ENCODE measurements at places on chromosomes 12 and 14.
A peak's percentile ranks its signal among the peaks of the same experiment; 100 is the strongest.

DNA sequence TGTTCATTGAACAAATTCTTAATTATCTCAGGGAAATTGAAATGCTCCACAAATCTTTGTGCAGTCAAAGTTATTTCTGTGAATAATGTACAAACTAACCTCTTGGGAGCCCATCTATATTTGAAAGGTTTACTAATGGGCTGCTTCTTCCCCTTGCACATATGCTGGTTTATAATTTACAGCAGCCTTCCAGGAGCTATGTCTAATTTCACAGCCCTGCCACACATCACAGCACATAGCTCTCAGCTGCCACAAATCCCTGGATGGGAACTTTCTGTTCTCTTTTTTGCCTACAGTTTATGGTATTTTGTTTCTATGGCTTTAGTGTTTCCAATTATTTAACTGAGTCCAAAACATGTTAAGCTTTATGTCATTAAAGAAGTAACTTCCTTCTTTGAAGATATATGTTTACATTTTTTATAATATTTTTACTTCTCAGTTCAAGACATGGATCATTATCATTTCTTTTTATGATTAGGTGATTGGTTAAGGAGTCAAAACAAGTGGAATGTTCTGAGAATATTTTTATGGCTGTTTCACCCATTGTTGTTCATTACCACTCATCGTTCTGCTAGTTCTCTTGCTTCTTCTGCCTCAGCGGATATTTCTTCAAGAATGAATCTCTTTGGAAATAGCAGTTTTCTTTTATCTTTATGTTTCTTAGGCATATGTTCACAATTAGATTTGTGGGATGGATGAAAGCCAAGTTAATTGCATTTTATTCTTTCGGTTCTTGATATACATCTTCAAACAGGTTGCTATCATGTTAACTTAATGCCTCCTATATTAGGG, 475.6 kb upstream of the MIS18BP1 start:
- DNase-seq = no peak

DNA sequence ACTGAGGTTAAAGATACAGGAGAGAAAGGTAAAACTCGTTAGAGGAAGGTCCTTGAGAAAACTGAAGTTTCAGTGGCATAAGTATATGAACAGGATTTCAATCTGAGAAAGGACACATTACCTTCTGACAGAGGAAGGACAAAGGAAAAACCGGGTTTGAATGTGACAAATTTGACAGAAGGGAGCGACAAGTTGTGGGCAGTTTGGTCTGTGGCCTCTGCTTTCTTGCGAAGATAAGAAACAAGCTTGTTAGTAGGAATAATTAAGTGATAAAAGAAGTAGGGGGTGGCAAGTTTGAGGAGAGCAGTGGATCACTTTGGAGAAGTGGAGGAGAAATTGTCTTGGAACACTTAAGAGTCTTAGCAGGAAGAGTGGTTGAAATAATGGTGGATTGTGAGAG, 5.1 kb downstream of the MON2 start:
- no peak for DNase-seq

GRCh38 chr12:24519759-24520158, 429.1 kb downstream of the BCAT1 start:
- DNase-seq = no peak

DNA sequence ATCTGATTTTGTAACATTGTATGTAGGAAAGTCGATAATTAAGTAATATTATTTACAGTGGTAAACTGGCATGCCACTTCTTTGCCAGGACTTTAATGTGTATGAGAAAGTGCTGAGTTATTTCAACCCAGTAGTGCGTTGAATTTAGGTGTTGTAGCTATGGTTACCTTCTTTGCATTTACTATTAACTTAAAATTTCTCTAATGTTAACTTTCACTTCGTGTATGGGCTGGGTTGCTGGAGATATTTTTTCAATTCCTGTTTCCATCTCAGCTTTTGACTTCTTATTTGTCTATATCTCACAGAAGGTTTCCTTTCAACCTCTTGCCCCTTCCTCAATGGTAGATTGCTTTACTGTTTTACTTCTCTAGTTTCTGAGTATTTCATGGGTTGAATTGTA, 1345.6 kb downstream of the FSCB start:
- no peak for DNase-seq

DNA sequence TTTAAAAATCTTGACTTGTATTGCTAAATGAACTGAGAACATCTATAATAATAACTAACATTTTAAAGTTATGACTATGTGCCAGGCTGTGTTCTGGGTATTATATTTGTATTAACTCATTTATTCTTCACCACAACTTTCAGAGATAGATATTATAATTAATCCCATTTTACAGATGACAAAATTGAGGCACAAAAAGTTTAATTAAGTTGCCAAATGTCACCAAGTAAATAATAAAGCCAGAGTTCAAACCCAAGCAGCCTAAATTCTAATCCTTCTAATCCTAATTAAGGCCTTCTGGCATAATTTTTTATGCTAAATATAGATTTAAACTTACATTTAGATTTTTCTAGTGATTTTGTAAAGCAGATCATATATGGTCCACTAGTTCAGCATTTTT, 17.5 kb upstream of the TUBA1A start:
- no peak for DNase-seq

DNA sequence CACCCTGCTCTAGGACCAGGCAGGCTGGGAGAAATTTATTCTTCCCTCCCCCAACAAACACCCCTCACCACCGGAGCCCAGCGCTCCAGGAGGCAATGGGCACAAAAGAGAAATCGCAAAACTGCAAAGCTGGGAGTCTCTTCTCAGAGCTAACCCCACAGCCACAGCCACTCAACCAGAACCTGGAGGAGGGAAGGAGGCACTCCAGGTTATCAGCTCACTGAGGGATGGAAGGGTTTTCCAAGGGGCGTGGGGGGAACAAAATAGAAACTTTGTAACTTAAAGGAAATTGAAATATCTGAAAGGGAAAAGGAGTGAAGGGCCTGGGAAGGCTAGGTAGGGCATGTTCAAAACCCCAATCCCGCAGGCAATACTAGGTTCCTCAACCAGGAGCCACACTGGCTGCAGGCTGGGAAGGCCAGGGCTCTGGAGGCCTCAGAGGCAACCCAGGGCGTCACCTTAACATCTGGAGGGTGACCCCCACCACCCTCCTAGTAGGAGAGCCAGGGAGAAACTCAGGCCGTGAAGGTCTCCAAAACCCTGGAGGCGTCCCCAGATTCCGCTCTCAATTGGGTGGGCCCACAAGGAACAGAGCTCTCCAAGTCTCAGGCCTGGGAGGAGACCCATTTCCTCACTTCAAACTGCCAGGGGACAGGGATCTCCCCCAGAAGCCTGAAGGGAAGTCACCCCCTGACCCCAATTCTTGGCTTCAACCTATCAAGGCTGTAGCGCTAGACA, 3.2 kb downstream of the KDM2B start:
- DNase-seq = no peak

DNA sequence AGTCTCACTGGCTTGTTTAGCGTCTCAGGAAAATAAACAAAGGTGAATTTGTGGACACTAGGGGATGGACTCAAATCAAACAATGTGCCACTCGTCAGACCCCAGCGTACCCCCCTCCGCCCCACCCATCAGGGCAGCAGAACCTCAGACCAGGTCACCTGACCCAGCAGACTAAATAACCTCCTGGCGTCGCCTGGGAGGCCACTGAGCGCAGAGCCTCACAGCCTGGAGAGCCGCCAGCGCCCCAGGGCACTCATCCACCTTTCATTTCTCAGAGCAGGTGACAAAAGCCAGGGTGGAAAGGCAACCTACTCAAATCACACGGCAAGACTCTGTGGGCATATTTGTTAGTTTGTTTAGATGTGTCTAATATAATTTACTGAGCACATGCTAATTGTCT, 100.9 kb downstream of the DICER1 start:
- DNase-seq = no peak

- DNase-seq = no peak
These were observed 10.2 kb downstream of the SLC25A47 start for GRCh38 chr14:100333311-100333710.

- no peak for DNase-seq
These were observed 42.5 kb downstream of the PTCSC3 start for GRCh38 chr14:36134038-36134437.

DNA sequence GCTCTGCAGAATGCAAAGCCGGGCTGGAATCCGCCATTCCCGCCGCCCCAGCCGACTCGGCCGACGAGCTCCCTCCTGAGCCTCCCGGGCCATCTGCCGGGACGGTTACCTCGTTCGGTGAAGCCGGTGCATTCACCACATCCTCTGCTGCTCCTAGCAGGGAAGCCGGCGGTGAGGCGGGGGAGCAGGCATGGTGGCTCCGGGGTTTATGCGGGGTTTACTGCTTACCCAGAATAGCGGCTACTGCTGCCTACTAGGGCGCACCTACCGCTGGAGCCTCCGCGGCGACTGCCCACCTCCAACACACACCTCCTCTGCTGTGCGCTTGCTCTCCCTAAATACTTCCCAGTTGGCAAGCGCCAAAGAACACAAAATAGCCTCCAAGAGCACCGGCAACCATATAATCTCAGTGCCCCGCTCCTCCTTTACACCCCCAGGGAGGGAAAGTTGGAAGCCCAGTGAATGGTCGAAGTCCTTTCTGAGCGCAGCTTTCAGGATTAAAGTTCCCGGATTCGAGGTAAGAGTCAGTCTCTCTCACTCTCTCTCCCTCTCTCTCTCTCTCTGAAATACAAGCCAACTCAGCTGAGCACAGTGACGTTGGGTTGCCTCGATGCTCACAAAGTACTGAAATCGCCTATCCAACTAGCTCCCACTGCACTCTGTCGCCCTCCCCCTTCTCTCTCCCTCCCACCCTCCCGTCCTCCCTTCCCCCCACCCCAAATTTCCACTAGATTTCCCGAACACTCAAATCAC, at the start of gene TBX5:
TBX5 (minus strand) TSS at position 626 of the 753 bp plus-strand sequence. CDS start 2,246 bp downstream, outside the sequence.
- no peak for DNase-seq

- no peak for DNase-seq
These were observed 2.5 kb downstream of the ANKRD52 start for GRCh38 chr12:56255671-56256070.

DNA sequence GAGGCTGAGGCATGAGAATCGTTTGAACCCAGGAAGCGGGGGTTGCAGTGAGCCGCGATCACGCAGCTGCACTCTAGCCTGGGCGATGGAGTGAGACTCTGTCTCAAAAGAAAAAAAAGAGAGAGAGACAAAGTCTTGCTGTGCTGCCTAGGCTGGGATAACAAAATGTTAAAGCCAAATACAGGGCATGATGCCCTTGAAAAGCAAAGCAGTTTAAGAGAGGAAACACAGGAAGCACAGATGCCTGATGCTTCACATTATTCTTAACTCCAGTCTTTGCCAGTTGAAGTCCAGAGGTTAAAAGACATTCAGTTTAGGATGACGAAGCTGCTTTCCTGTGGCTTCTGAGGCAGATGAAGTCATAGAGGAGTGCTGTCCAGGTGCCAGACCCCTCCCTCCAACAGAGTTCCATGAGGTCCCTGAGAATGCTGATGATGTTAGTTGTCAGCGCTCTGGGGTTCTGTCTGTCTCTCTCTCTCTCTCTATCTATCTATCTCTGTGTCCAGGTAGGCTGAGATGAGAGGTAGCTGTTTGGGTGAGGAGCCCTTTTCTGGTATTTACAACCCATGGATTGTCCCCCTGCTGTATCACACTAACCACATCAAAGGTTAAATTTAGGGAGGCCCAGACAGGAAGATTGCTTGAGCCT, 4.9 kb upstream of the MRPL52 start:
- DNase-seq = no peak

GRCh38 chr12:91055976-91056375, 1.8 kb downstream of the KERA start:
- DNase-seq = no peak

GRCh38 chr12:123043536-123044001, 63.1 kb downstream of the ARL6IP4 start:
- peak; percentile 40 for DNase-seq

- no peak for DNase-seq
These were observed 28.1 kb upstream of the ADGRD1 start for GRCh38 chr12:130925666-130926015.

- no peak for DNase-seq
These were observed 13.1 kb downstream of the CCDC85C start for GRCh38 chr14:99590746-99591555.

GRCh38 chr12:14416658-14417057, 51.2 kb downstream of the ATF7IP start:
- DNase-seq = peak; percentile 21

GRCh38 chr14:61643555-61643954, 51.8 kb upstream of the HIF1A start:
- DNase-seq = peak; percentile 22

- DNase-seq = peak; percentile 93
These were observed 1.4 kb upstream of the STON2 start for GRCh38 chr14:81401420-81402122.

DNA sequence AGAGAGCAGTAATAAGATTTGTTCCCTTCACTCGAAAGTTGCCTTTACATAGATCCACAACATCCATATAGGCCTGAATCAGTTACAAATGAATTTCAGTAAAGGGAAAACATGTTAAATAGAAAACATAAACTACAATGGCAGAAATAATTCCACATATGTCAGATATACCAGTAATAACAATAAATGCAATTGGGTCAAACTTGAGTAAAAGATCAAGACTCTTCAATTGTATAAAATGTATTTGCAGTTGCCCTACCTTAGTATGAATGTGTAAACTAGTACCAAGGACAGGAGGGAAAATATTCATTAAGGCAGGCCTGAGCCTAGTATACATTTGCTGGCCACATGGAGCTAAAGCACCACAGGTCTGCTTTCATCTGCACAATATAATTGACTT, 17.6 kb downstream of the NOS1 start:
- DNase-seq = no peak

- peak; percentile 15 for DNase-seq
These were observed 783 bp upstream of the TUBA1B start for GRCh38 chr12:49131894-49132461.

DNA sequence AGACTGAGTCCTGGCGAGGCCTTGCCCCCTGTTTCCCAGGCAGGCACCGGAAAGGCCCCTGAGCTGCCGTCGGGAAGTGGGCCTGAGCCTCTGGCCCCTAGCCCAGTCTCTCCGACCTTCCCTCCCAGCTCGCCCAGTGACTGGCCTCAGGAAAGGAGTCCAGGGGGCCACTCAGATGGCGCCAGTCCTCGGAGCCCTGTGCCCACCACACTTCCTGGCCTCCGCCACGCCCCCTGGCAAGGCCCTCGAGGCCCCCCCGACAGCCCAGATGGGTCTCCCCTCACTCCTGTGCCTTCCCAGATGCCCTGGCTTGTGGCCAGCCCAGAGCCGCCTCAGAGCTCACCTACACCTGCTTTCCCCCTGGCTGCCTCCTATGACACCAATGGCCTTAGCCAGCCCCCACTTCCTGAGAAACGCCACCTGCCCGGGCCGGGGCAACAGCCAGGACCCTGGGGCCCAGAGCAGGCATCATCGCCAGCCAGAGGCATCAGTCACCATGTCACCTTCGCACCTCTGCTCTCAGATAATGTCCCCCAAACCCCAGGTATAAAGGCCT, 10.9 kb downstream of the TNS2 start:
- DNase-seq = no peak

GRCh38 chr12:61095111-61095510, 1165.1 kb upstream of the USP15 start:
- DNase-seq = no peak

DNA sequence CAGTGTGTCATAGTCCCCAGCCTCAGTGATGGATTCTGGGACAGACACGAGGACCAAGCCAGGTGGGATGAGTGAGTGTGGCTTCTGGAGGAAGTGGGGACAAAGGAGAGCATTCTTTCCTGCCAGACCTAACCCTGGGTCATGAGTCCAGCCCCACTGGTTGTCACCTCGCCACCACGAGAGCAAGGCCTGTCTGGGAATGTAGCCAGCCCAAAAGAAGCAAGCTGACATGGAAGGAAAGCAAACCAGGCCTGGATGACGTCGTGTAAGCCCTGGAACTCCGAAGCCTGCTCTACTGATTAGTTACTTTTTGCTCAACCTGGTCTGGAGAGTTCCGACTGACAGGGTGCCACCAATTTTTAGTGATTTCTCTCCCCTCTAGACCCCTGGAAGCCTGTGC, 105.9 kb downstream of the SINHCAF start:
- no peak for DNase-seq

Measured in inflammatory macrophage (primary cell).